ENCODE measurements at places on chromosomes 5 and 9.

GRCh38 chr9:98481676-98482075, 226.2 kb upstream of the TBC1D2 start:
- no peak for DNase-seq

GRCh38 chr5:75666801-75667200, 50.4 kb downstream of the POC5 start:
- no peak for DNase-seq

DNA sequence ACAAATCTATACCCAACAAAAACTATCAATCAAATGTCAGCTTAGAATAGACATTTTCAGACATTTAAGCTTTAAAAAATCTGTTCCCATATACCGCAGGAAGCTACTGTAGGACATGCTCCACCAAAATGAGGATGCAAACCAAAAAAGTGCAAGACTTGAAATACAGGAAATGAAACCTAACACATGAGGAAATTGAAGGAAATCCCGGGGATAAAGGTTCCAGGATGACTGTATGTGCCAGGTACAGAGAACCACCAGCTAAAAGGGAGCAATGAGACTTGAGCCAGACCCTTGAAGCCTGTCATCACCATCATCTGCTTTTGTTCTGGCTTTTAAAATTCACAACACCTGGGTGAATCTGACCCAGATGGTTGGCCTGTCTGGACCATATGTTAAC, 21.4 kb downstream of the DIAPH1 start:
- DNase-seq, result no peak

DNA sequence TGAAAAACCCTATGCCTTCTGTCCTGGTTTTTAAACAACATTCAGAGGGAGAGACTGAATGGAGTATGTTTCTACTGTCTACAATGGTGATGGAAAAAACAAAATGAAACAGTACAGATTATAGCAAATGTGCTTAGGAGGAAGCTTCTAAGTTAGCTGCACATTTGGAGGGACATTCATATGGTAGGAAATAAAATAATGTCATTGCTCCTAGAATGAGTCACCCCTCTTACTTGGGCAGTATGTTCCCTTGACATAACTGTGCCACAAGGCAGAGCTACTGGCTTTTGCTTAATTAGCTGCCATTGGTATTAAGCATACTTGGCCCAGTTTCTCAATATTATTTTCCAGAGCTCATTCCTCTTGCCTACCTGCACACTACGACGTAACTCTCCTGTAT, 128.9 kb downstream of the GDNF start:
- DNase-seq, result no peak

- no peak for DNase-seq
These were observed 13.1 kb upstream of the HSD17B4 start for GRCh38 chr5:119439140-119439631.

Data from AML-193 (cell line).